EH (cell line): ENCODE measurements at places on chromosomes 7 and 10.

DNA sequence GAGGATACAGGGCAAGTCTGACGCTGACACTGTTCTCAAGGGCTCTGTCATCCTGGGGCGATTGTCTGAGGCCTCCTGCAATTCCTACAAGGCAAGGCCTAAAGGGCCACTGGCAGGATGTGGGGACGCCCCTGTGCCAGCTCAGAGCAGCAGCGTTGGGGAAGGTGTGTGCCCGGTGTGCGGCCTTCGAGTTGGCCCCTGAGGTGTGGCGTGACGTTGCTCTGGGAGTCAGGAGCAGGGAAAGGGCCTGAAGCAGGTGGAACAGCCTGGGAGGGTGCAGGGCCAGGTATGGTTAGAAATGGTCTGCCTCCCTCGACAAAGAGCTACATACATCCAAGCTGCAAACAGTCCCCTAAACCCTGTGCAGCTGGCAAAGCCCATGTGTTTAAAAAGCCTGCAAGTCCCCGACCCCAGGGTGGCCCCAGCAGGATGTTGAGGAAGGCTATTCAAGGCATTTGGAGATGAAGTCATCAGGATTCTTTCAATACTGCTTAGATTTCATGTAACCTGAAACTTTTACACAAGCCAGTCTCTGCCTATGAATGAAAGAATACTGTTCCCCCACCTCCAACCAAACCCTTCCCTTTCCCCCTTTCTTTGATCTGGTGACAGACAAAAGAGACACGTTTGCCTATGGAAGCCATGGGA is 142.5 kb upstream of the TNS3 start:
- DNase-seq, result peak; percentile 88

- DNase-seq, result peak; percentile 78
These were observed 95.5 kb downstream of the PPP1R17 start for GRCh38 chr7:31782411-31782991.

DNA sequence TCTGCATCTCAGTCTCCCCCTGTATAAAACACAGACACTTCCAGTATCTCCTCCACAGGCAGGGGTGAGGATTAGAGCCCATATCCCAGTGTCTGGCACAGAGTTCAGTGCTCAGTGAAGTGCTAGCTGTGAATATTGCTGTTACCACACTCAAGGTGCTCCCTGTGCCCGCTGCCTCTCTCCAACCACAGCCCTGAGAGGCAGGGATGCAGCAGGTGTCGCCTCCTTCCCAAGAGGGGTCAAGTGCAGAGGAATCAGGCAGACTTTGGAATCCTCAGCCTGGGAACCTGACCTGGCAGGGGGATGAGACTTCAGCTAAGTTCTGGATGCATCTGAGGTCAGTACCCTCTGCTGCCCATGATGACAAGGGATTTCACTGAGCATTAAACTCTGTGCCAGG is 163.1 kb downstream of the GFRA1 start:
- DNase-seq, result no peak

DNA sequence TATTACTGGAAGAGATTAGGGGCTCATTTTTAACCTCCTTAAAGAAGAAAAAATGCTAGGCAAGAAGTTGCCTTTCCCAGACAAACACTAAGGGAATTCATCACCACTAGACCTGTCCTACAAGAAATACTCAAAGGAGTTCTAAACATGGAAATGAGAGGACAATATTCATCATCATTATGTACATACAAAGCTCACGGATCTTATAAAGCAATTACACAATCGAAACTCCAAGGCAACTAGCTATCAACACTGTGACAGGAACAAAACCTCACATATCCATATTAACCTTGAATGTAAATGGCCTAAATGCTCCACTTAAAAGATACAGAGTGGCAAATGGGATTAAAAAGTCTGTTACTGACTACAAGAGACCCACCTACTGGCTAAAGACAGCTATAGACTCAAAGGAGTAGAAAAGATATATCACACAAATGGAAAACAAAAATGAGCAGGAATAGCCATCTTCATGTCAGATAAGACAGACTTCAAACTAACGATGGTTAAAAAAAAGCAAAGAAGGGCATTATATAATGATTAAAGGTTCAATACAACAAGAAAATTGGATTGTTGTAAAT is 246.6 kb downstream of the ADRA2A start:
- peak; percentile 31 for DNase-seq

GRCh38 chr7:91137153-91137787 is 127.0 kb upstream of the FZD1 start:
- DNase-seq, result no peak

DNA sequence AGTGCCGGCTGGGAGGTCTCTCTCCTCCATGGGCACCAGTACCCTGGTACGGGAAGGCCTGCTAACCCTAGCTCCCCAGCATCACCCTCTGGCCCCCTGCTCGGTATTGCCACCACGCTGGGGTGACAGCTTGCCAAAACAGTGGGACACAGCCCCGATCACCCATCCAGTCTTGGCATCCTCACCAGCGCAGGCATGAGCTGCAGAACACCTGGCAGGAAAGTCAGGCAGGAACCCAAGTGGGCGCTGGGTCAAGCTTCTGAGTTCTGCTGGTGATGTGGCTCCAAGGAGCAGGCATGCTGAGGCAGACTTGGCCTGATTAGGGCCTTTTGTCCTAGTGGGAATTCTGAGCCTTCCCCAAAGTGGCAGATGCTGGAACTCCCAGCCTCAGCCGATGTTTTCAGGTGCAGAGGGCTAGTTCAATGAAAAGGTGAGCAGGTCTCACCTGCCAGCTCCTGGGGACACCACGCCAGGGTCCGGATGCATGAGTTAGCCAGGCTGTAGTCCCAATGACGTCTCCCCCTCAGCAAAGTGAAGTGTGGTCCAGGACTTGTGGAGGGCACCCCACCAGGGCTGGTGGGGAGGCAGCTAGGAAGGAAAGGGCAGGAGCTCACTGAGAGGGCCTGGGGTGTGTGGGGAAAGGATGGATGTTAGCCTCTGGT is 8.5 kb upstream of the ZNF22 start:
- DNase-seq, result no peak

DNA sequence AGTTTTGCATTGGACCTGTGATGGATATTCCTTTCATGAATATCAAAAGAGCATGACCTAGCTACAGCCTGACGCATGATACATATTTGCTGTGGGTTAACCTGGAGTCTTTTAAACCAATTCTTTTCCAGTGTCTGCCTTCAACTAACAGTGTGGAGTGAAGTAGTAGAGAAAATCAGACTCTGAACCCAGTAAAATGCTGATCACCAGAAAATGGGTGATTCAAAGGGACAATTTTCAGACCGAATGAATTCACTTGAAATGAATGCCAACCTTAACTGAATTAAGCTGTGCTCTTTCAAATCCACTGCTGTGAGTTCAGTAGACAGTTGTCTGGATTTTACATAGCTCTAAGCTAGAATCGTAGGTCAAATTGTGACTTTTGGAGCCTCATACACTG is 123.0 kb downstream of the CDK14 start:
- no peak for DNase-seq

DNA sequence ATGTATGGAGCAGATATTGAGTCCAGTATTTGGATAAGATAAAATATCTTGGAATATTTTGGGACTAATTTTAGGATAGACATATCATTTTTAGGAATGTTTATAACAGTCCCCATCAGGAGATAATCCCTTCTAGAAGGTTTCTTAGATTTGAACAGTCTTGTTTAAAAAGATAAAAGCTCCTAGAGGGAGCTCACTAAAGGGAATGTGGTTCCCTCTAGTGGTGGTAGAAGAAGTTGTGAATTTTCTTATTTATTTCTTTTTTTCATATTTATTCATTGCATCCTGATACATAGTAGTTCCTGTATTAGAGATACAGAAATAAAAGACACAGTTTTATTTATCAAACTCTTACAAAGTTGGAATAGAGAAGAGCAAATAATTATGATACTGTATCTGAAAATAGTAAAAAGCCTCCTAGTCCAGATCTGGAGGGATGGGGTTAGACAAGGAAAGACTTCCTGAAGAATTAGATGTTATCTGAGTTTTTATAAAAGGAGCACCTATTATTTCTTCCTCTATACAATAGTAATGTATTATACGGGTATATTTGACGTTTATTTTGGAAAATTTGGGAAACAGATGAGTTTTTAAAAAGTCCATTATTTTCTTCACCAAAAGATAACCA is 24.5 kb upstream of the KLF14 start:
- peak; percentile 59 for DNase-seq

DNA sequence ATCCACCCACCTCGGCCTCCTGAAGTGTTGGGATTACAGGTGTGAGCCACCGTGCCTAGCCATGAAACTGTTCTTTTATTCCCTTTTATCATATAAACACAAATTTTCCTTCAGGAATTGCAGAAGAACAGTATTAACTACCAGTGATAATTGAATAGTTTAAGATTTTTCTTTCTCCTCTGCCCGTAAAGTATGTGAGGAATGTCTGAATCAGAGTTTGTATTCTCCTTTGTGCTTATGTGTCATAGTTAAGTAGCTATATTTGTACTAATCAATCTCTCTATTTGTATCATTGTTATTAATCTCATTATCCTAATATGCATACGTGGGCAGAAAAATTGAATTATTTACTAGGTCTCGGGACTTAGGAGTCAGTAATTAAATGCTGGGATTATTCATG is 83.6 kb downstream of the ZNF277 start:
- DNase-seq, result peak; percentile 67

- DNase-seq, result no peak
These were observed 559.6 kb downstream of the GATA3 start for GRCh38 chr10:8614054-8614565.

DNA sequence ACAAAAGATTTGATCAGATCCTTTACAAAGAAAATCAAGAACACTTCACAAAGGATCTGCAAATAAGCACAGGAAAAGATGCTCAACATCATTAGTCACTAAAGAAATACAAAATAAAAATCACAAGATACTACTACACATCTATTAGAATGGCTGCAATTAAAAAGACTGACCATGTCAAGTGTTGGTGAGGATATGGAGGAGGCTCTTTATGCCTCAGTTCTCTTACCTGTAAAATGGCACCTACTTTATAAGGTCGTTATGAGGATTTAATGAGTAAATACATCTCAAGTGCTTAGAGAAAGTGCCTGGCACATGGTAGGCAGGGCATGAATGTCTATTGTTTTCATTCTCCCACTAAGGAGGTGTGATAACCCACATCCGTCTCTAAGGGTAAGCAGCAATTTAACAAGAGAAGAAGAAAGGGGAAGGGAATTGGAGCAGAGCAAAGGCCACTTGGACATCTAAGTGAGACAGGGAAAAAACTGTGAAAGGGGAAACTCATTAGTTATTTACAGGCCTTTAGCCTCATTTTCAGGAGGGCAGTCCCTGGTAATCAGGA is 157.5 kb upstream of the NFE2L3 start:
- DNase-seq, result no peak

DNA sequence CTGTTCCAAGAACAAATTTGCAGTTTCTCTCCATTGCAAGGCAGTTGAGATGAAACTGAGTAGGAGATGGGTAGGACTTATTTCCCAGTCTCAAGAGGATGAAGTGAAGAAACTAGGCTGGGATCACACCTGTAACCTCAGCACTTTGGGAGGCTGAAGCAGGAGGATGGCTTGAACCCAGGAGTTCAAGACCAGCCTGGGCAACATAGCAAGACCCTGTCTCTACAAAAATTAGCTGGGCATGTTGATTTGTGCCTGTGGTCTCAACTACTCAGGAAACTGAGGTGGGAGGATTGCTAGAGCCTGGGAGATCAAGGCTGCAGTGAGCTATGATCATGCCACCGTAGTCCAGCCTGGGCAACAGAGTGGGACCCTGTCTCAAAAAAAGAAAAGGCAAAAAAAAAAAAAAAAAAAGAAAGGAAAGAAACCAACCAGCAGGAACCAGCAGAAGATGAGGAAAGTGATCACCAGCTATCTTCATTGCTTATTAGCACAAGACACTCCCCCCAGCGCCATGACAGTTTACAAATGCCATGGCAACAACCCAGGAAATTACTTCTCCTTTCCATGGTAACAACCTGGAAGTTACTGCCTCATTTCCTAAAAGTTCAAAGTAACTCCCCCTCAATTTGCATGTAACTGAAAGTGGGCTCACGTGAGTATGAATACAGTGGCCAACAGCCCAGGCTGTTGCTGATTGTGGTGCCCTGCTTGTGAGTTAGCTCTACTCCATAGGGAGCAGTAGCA is 18.3 kb upstream of the ST8SIA6 start:
- DNase-seq, result no peak

DNA sequence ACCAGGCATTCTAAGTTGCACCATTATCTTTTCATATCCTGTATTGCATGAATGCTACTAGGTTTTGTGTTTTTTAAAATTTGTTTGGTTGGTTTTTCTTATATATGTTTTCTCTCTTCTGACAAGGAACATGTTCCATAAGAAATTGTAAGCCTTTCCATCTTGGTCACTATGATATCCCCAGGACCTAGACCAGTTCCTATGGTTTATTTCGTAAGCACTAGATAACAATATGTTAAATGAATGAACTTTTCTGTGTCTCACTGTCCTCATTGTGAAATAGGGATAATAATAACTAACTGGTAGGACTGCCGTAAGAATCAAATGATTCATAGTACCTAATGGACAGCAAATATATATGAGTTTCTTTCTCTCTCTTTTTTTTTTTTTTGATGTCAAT is 146.3 kb downstream of the SEMA3E start:
- DNase-seq, result no peak

- DNase-seq, result no peak
These were observed 3.3 kb downstream of the MUC3A start for GRCh38 chr7:100952641-100953040.

- no peak for DNase-seq
These were observed 117.3 kb downstream of the PTPRN2 start for GRCh38 chr7:158470336-158470735.

DNA sequence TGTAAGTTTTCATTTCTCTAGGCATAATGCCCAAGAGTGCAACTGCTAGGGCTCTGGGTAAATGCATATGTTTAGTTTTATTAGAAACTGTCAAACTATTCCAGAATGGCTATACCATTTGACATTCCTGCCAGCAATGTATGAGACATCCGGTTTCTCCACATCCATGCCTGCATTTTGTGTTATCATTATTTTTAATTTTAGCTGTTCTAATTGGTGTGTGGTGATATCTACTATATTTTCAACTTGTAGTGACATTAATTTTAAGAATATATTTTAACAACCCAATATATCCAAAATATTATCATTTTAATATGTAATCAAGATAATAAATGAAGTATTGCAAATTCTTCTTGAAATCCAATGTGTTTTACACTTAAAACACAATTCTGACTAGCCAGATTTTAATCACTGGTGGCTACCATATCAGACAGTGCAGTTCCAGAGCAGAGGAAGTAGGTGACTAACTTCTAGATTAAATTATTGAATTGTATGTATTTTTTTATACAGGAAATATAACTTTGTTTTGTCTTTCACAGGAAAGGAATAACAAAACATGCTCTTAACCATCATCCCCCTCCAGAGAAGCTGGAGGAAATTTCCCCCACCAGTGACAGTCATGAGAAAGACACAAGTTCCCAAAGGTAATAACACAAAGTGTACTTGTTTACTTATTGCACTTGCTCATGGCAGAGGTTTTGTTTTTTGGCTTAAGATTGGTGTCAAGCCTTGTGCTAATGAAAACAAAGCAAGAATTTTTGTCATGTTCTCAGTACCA is 6.4 kb downstream of the FAM149B1 start:
- no peak for DNase-seq
